ENCODE measurements at places on chromosomes 4 and X.

DNA sequence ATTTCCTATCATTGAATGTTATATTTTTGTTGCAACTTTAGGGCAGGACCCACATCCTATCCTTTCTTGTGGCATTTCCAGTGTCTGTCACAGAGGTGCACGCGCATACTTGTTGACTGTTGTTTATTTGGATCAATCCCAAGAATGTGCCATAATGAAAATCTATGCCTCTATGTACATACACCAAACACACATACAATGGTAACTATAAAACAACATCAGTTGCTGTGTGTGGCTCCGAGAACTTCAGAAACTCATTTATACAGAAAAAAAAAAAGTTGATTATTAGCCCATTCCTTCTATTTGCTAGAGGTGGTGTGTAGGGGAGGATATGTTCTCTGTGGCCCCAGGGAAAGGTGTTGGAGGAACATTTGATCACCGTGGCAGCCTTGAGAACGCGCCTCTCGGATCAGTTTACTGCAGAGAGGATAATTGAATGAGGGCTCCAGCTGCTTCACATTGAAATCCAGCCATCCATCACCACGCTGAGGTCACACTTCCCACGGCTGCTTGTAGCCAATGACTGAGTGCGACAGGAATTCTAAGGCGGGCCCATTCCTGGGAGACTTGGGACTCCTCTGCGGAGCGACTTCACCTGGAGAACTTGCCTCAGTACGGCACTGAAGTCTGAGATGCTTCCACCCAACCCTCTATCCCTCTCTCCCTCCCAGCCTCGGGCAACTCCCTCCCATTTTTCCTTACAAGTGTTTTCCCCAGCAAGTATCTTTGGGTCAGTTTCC, 19.5 kb downstream of the SMPX start:
- DNase-seq = peak; percentile 8

GRCh38 chrX:136165406-136165805, 18.1 kb downstream of the FHL1 start:
- DNase-seq = no peak

- no peak for DNase-seq
Measured at GRCh38 chr4:180380733-180381132, 1862.5 kb upstream of the TENM3 start.

DNA sequence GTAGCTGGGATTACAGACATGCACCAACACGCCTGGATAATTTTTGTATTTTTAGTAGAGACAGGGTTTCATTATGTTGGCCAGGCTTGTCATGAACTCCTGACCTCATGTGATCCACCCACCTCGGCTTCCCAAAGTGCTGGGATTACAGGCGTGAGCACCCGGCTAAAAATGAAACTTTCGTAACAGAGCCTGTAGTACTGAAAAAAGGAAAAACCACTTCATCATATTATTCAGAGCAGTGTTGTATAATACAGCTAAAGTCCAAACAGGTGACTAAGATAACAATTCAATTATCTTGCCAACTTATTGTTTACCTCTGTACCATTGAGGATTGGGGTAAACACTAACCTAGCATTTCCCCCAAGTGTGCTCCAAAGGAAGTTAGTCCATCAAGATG, 43.9 kb upstream of the HPRT1 start:
- no peak for DNase-seq

DNA sequence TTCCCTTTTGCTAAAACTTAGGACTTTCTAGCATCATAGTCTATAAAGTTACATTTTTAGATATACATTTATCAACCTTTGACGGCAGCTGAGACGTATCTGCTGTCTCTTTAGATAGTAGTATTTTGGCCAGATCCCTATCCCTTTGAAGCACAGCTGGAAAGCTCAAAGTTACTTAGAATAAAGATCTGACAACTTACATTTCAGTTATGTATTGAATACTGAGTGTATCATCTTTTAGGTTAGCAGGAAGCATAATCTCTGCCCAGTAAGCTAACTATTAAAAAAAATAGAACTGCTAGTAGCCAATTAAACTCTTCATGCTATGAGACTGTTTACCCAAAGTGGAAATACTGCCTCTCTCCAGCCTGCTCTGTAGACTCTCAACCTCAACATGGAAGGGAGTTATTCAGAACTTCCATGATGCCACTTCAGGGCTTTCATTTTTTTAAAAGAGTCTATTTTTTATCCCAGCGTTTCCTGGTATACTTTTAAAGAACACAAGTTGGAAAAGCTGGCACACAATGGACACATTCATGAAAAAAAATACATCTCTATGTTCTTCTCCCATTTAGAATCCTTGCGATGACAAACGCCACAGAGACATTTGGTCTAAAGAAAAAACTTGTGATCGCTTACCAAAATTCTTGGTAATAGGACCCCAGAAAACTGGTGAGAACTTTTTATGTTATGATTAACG, 126.3 kb downstream of the PRSS12 start:
- no peak for DNase-seq

DNA sequence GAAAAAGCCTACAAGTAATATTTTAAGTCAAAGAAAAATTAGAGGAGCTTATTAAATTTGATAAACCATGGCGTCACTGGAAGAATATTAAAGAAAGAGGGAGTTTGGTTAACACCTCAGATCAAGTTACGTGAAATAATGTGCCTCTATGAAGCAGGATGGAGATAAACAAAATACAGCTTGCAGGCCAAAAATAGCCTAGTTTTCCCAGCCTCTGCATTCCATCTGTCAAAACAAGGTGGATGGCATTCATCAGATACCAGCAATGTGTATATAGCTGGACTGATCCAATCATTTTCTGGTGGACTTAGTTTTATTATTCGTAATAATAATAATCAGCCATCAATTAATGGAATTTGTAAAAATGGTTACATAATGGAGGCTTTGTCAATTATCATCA, 230.7 kb downstream of the NR3C2 start:
- no peak for DNase-seq

DNA sequence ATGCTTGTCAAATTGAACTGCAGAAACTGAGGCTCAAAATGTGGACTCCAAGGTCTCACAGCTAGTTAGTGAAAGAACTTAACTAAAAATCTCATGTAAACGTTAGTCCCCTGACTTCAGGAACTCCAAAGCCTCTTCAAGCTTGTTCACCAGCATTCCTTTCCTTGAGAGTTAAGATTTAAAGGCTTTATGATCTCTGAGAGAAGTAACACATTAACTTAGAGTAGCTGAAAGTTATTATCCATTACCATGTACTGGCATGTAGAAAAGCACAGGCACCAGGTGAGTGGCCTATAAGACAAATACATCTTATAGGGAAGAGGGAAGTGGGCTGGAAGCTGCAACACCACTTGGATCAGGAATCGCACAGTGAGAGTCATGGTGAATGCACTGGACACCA, 15.3 kb downstream of the PARM1 start:
- no peak for DNase-seq

- DNase-seq = no peak
Measured at GRCh38 chr4:101086801-101087586, 260.3 kb downstream of the PPP3CA start.

GRCh38 chr4:107800706-107801105, 24.0 kb upstream of the SGMS2 start:
- no peak for DNase-seq

- no peak for DNase-seq
Measured at GRCh38 chr4:175646802-175647201, 165.3 kb downstream of the GPM6A start.

DNA sequence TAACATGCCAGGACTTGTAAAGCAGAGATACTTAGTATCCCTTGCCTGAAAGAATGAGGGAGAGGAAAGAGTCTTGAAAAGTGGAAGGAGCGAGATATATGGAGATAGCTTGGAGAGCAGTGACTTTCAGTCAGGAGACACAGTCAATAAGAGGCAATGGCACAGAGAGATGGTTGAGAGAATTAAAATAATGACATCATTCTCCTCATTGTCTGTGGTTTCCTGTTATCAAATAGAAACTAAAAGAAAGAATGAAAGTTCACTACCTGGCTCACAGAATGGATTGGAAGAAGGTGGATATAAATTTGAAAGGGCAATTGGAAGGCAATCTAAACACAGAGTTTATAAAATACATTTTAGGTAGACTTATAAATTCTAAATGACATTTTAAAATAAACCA, 760.2 kb upstream of the AADAT start:
- no peak for DNase-seq

DNA sequence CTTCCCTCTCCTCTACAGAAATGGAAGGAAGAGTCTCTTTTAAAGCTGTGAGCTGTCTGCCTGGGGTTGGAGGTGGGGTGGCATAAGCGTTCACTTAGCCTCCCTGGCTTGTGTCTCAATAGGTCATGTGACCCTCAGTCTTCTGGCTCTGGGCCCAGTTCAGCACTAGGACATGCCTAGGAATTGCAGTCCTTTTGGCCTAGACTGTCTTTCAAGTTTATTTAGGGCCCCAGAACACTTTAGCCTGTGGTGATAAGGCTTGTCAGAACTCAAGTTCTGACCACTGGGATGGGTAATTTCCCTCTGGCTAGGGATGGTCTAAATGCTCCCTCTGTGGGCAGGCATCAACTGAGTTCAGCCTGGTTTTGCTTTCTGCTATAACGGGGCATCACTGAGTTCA, 34.3 kb upstream of the ARMCX4 start:
- DNase-seq = no peak

DNA sequence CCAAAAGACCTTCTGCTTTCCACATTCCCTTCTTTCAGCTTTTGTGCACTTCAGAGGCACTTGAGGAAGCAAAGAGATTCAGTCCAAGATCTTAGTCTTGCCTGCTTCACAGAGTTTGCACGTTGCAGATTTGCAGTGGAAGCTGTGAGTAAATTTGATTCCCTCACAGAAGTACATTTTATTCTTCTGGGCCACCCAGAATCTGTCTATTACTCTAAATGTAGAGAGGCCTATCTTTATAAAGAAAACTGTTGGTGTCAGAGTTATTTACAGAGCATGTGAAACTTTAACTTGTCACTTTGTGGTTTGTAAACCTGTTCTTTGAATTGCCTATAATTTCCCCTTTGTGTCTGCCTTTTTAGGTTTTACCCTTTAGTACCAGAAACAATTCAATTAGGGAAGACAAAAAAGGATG, 15.5 kb downstream of the SPRY1 start:
- DNase-seq = no peak

DNA sequence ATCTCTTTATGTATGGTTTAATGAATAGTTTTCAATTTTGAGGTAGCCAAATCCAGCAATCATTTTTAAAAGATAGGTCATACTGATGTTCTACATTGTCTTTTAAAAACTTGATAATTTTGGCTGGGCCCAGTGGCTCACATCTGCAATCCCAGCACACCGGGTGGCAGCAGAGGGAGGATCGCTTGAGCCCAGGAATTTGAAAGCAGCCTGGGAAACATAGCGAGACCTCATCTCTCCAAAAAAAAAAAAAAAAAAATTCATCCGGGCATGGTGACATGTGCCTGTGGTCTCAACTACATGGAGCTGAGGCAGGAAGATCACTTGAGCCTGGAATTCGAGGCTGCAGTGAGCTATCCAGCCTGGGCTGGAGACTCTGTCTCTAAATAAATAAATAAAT, 419.8 kb downstream of the GALNTL6 start:
- no peak for DNase-seq

GRCh38 chr4:103032574-103032973, 13.1 kb upstream of the SLC9B1 start:
- no peak for DNase-seq

DNA sequence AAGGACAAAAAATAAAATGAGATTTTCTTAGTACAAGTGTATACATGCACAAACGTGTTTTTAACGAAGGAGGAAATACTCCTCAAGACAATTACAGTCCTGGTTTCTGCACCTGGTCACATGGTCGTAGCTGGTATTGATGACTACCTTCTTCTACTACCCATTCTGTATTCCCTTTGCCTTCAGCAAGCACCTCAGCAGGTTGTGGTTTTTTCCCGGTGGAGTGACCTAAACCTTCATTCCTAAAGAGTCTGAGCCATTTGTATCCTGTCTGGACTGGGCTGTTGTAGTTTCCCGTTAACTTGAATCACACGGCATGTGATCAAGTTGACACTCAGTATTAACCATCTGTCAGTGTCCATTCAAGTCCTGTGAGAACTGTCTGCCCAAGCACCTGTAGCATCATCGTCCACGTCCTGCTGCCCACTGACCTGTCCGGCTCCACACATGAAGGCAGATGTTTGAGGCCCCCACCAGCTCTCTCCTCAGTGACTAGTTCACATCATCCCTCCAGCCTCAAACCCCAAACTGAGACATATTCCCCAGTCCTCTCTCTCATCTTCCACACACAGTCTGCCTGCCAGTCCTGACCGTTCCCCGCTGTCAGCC, 31.1 kb upstream of the TBC1D14 start:
- no peak for DNase-seq

GRCh38 chr4:138789796-138790195, 225.8 kb upstream of the NOCT start:
- DNase-seq = no peak

DNA sequence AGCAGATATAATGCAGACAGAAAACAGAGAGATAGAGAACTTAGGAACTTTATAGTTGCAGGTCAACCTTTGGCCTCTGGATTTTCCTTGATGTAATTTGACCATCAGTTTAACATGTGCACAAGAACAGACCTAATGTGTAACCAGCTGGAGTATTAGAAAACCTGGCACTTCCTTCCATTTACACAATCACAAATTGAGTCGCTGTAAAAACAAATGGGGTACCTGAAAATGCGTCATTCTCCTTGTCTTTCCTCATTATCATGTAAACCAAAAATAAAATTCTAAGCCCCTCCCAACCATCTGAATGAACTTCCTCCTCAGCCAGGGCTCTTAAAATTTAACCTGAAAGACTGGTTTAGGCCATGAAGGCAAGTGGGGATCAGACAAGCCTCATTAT, 358.4 kb upstream of the MAGEB16 start:
- no peak for DNase-seq

GRCh38 chr4:37908488-37909331, 17.8 kb downstream of the TBC1D1 start:
- DNase-seq = no peak

DNA sequence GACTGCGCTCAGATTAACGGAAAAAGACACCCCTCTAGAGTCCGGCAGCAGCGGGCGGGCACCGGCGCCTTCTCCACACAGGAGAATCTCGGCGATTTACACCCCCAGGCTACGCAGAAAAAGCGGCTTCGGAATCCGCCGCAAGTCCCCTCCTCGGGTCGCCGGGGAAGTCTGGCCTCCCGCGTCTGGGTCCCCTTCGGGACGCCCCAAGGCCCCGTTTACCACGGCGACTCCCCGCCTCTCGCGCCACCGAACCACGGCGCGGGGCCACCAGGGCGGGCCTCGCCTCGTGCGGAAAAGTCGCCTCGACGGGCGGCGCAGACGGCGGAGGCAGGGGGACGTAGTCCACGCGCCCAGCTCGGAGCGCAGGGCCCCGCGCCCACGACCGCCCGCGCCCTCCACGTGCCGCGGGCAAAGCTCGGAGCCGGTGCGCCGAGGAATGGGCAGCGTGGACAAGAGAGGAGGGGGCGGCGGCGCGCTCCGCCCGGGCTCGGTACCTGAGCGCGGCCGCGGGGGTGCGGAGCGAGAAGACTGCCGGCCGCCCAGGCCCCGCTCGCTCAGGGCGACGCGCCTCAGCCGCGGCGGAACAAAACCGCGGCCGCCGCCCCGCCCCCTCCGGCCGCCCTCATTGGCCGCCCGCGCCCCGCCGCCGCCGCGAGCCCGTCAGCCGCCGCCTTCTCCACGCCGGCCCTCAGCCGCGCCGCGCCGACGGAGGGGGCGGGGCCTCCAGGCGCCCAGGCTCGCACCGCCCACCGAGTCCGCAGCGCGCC, at the start of gene FAM53A:
Gene FAM53A (minus strand): TSS at position 578 of the 770 bp plus-strand sequence. CDS start 15,572 bp downstream, outside the sequence.
- DNase-seq = peak; percentile 83

All from NCI-H1092 treated with DMSO at 0.1 percent for 48 hours (cell line).